Head of caudate nucleus (tissue), 42 donors: ENCODE measurements at places on chromosomes 1 and 21.
A peak's percentile ranks its signal among the peaks of the same experiment; 100 is the strongest.

- DNase-seq = no peak
Observed at GRCh38 chr1:91712981-91713841, 172.7 kb downstream of the TGFBR3 start.

DNA sequence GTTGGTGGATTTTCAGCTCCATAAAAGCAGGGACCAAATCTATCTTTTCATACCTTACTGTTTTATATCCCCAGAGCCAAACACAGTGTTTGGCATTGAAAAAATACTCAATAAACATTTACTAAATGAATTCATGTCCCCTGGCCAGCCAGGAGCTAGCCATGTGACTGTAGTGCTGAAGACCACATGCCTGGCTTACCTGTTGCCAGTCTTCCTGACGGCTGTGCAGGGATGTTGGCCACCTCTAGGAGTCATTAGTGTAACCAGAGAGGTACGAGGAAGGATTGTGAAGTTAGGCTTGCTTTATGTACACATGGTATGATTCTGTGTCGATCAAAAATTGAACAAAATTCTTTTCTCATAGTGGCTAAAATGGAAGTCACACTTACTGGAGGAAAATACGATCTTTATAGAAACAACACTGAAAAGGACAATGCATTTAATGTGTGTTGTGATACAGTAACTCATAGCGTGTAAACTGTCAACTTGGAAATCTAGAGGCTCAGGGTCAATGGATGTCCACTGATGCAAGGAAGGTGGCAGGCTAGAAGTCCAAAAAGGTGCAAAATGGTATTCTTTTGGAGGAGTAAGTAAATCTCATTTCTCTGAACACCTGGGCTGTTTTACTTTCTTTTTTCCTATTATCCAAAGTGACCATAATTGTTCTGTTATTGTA, 60.9 kb downstream of the FGGY start:
- no peak for DNase-seq

GRCh38 chr1:229597877-229598276, 28.0 kb downstream of the TAF5L start:
- DNase-seq = no peak

GRCh38 chr21:44499631-44500030, 40.4 kb downstream of the KRTAP10-1 start:
- DNase-seq = no peak

GRCh38 chr21:23986987-23987386, 1620.3 kb downstream of the MRPL39 start:
- DNase-seq = no peak

- no peak for DNase-seq
Observed at GRCh38 chr1:226355669-226356551, 46.9 kb upstream of the LIN9 start.

DNA sequence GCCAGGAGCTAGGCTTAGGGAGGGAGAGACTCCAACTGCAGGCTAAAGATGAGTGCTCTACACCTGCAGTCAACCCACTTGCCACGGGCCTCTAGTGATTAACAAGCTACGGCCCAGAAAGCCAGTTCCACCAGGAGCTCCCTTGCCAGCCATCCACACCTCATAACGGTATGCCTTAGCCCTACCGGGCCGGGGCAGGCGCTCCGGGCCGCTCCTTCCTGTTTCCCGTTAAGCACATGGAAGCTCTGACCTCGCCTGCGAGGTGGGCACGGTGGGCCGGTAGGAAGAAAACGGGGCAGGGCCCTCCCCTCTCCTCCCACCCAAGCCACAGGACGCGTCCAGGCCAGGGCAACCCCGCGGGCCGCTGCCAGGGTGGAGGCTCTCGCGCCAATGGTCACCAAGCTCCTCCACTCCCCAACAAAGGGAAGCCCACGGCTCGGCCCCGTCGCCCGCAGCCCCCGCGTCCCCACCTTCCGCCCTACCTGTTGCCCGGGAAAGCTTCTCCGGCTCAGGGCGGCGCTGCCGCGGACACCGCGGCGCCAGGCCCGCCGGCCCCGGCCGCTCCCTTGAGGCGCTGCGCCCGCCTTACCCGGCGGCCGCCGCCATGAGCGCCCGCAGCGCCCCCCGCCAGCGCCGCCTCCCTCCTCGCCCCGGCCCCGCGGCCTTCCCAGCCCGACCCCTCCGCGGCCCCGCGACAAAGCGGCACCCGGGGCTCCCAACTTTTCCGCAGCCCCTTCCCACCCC, 627 bp downstream of the CERS2 start:
- DNase-seq = peak; percentile 44

DNA sequence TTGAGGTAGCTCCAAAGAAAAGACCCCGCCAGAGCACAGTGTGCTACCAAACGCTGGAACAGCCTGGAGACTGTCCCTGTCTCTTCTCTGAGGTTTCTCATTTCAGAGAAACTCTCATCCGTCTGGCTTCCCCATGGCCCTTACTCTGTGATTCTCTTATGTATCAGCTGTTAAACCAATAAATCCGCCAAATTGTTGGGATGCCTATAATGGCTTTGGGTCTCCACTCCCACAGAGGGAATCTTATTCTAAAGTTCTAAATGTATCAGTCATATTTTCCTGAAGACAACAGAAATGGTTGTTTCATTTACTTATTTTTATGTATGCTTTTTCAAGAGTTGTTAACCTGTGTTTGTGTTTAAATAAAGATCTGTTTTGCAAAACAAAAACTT, 4.0 kb downstream of the ERG start:
- DNase-seq = no peak

- no peak for DNase-seq
Observed at GRCh38 chr21:16078382-16078781, 348.6 kb downstream of the USP25 start.

DNA sequence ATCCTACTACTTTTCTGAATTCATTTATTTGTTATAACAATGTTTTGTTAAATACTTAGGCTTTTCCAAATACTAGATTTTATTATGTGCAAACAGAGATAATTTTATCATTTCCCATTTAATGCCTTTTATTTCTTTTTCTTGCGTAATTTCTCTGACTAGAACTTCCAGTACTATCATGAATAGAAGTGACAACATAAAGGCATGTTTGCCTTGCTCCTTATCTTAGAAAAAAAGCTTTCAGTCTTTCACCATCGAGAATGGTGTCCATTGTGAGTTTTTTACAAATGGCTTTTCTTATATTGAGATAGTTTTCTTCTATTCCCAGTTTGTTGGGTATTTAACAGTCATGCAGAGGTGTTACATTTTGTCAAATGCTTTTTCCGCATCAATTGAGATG, 453.1 kb upstream of the ZP4 start:
- DNase-seq = no peak

- no peak for DNase-seq
Observed at GRCh38 chr1:152630596-152630995, 7.7 kb upstream of the LCE3A start.

- DNase-seq = no peak
Observed at GRCh38 chr1:233217832-233218231, 77.7 kb downstream of the PCNX2 start.

- DNase-seq = no peak
Observed at GRCh38 chr1:111172463-111172862, 28.0 kb downstream of the DENND2D start.

DNA sequence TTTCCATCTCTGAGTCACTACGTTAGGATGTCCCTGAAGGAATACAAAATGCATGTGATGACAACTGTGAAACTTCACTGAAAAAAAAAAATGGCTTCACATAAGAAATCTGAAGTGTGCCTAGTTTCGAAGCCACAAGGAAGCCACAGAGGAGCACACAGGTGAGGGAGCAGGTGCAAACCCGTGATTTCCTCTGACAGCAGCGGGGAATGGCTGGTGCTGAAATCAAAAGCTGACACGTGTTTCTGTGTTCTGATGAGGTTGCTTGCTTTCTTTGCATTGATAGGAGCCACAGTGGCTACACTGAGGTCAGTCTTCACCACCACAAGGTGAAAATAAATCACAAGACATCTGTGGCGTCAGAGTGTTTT, 105.7 kb upstream of the TLR5 start:
- no peak for DNase-seq

DNA sequence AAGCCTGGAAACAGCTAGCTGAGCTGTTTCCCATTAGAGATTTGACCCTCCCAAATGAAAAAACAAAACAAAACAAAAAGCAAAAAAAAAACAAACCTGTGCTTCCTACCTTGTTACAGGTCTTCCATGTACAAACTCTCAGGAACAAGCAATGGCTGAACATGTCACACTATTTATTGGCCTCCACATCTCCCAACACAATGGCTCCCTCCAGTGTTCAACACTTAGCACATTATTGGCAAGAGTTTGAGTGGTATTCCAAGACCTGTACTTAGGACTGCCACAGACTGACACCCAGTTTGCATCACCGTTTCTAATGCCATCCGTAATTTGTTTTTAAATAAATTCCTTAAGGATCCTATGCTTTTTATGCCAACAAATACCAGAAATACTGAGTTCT, 195.0 kb upstream of the OLFM3 start:
- DNase-seq = peak; percentile 5

GRCh38 chr1:200365897-200366426, 43.9 kb downstream of the ZNF281 start:
- no peak for DNase-seq

DNA sequence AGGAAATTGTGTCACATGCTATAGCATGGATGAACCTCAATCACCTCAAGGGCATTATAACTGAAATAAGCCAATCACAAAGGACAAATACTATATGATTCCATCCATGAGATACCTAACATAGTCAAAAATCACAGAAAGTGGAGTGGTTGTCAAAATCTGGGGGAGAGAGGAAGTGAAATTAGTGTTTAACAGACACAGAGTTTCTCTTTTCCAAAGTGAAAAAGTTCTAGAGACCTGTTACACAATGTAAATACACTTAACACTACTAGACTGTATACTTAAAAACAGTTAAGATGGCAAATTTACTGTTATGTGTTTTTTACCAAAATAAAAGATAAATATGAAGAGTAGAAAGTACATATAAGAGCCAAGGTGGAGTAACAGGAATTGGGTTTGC, 31.8 kb downstream of the ZNF644 start:
- DNase-seq = no peak

- no peak for DNase-seq
Observed at GRCh38 chr1:183622013-183622412, 13.6 kb downstream of the ARPC5 start.

DNA sequence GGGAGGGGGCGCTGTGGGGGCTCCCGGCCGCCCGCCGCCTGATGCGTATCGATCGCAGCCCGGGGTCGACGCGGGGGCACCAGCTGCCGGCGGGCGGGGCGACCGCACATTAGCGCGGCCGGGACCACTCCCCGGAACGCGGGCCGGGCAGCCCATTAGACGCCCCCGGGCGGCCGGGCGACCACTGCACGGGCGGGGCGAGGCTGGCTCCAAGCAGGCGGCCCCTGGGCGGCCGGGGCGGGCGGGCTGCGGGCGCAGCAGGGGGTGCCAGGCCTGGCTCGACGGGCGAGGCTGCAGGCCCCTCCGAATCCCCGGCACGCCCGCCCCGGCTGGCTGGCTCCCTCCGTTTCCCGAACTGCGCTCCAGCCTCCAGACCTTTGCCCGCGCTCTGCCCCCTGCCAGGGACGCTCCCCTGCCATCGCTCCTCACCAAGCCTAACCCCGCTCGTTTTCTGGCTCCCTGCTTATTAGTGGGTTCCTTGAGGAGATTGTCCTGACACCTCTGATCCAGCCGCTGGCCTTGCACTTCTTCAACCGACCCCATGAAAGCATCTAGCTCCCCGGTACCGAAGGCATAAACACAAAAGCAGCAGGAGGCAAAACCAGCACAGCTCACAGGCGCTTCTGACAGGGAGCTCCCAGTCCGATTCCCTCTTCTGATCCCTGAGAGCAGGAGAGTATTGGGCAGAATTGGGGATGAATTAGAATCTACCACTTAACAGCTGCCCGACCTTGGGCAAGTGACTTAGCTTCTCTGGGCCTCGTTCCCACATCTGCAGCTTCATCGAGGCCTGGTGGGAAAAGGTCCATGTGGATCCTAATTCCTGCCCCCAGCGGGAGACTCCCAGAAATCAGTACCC, 92.6 kb upstream of the CASZ1 start:
- DNase-seq = no peak

DNA sequence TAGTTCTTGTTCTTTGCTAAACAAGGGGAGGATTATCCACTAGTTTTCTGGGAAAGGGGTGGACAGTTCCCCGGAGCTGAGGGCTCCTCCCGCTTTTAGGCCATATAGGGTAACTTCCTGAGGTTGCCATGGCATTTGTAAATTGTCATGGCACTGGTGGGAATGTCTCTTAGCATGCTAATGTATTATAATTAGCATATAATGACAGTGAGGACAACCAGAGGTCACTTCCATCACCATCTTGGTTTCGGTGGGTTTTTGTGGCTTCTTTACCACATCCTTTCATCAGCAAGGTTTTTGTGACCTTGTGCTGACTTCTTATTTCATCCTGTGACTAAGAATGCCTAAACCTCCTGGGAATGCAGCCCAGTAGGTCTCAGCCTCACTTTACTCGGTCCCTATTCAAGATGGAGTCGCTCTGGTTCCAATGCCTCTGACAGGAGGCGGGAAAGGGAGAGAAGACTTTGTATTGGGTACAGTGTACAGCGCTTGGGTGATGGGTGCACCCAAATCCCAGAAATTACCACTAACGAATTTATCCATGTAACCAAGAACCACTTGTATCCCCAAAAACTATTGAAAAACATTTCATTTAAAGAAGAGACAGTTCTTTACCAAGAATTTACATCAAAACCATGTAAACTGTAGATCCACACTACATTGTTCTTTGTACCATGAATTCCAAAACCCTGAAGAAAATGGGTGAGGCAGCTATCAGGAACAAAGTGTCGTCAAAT, 8.7 kb upstream of the SLC2A5 start:
- no peak for DNase-seq

GRCh38 chr1:57796616-57797015, 372.8 kb upstream of the DAB1 start:
- DNase-seq = no peak

GRCh38 chr21:34132926-34133325, 59.5 kb downstream of the MRPS6 start:
- no peak for DNase-seq

DNA sequence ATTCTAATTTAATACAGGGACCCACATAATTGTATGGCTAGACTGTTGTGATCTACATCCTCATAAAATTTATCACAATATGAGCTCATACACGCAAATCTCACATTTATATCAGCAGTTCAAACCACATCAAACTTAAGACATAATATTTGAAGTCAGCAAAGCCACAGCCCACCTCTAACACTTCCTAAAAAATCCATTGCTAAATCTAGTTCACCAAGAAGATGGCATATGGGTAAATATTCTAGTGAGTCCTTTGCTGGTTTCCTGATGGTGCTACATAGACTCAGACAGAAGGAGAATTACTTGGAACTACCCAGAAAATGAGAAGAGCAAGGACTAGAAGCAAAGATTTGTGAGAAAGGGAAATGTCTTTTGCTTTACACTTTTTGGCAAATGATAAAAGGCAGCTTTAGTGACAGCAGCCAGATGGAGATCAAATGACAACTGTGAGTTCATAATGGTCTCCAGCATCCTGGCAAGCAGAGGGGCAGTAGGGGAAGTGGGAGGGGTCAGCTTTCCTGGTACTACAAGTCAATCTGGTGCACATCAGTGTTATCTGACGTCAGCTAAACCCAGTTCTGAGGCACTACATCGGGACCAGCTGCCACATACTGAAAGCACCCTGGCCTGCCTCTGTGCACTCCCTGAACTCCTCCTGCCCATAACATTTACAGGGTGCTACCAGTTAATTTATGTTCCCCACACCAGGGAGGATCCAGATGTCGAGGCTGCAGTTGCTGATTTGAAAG, 10.6 kb upstream of the GADD45A start:
- DNase-seq = no peak

- peak; percentile 34 for DNase-seq
Observed at GRCh38 chr1:50271968-50272578, 151.2 kb downstream of the DMRTA2 start.

- DNase-seq = no peak
Observed at GRCh38 chr1:110056776-110057175, 13.7 kb downstream of the ALX3 start.
